T1000 (cell line): ENCODE measurements at places on chromosomes 3 and 15.

- DNase-seq, result no peak
Measured at GRCh38 chr15:93308026-93308690, 219.1 kb upstream of the RGMA start.

GRCh38 chr3:30940740-30941139 is 46.3 kb upstream of the GADL1 start:
- no peak for DNase-seq

GRCh38 chr3:59632760-59633573 is 583.1 kb upstream of the CFAP20DC start:
- no peak for DNase-seq

DNA sequence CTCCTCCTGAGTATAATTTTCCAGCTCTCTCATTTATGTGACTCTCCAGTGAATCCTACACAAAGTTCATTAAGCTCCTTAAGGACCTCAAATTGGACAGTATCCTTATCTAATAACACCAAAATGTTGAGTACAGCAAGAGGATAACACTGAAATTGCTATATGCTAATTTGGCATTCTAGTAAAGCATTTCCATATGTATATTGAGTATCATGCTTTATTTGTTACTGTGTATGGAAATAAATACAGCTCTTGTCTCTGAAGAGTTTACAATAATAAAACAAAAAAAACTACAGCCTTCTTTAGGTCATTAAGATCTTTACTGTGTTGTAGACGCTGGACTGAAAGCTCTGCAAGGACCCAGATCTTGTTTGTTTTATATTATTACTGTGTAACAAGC is 1341.3 kb downstream of the ROBO1 start:
- no peak for DNase-seq

DNA sequence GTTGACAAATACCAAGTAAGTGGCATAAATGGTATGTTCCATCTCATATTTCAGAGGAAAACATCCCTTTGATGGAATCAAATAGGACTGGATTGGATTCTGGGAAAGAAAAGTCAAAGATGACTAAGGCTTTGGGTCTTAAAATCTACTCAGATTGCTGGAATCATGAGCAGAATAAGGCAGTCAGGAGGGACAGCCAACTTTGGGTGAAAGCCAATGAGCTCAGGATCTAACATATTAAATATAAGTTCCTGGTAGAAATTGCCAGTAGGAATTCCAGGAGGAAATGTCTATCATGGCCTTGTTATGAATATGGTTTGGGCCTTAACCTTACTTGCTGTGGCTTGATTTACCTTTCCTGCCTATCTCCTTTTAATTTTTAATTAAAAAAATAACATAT is 55.3 kb downstream of the ISL2 start:
- no peak for DNase-seq

GRCh38 chr15:69443032-69443611 is 9.5 kb upstream of the RPLP1 start:
- DNase-seq, result no peak

DNA sequence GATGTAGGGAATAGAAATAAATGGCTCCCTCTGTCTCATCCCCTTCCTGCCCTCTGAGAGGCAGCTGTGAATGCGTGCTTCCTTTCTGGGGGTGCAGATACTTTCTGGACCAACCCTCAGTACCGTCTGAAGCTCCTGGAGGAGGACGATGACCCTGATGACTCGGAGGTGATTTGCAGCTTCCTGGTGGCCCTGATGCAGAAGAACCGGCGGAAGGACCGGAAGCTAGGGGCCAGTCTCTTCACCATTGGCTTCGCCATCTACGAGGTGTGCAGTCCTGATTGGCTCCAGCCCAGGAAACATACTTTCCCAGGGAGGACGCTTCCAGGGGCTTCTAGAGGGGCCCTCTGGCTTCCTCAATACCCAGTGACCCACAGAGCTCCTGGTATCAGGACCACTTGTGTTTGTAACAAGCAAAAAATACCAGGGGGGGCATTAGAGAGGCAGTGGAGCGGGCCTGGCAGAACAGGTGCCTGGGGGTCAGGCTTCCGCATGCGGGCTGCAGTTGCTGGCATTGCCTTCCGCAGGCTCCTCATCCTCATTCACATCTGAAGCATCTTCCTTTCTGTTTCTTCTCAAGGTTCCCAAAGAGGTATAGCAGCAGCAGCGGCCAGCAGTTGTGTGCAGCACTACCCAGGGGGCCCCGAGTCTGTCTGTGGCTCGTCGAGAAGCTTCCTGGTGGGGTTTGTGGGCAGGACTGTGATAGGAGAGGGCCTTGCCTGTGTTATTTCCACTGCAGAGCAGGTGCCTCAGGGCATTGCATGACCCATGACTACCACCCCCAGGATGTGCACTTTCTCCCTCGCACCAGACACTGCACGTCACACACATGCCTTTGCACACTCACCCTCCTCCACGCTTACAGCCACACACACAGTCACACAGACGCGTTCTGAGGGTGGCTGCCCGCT is 42.5 kb downstream of the CAPN3 start:
- no peak for DNase-seq

GRCh38 chr3:8658306-8659212 is 14.0 kb upstream of the SSUH2 start:
- no peak for DNase-seq

GRCh38 chr15:100311833-100312476 is 29.8 kb downstream of the ADAMTS17 start:
- no peak for DNase-seq

DNA sequence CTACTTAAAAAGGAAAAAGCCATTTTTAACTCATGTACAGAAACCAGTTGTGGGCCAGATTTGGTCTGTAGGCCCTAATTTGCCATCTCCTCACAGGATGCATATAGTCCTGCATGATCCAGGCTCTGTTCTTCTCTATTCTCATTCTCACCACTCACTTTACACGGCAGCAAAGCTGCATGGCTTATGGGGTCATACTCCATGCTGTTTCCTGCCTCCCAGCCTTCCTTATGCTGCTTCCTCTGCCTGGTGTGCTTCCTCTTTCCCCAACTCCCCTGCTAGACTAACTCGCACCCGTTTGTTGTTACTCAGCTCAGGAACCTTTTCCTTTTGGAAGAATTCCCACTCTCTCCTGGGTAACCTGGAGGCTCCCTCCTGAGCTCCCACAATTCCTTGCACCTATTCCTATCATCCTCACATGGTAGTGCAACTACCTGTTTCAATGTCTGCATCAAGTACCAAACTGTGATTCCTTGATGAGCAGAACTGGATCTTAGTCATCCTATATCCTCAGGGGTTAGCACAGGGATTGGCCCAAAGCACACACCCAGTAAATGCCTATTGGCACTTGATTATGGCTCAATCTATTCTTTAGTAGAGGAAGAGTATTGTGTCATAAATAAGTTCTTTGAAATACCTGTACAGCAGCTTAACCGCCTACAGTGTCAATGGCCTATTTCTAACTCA is 172.1 kb upstream of the MITF start:
- DNase-seq, result no peak
